ENCODE measurements at places on chromosomes 1 and 21.

- DNase-seq, result no peak
These were observed 1017.0 kb upstream of the TMPRSS15 start for GRCh38 chr21:19420565-19420964.

GRCh38 chr1:178581351-178582303 is 68.7 kb downstream of the TEX35 start:
- no peak for DNase-seq

- DNase-seq, result no peak
These were observed 115.8 kb downstream of the VPS13D start for GRCh38 chr1:12345350-12346217.

GRCh38 chr1:81920245-81920740 is 119.6 kb downstream of the ADGRL2 start:
- no peak for DNase-seq
